ENCODE measurements at places on chromosomes 6 and 20.

DNA sequence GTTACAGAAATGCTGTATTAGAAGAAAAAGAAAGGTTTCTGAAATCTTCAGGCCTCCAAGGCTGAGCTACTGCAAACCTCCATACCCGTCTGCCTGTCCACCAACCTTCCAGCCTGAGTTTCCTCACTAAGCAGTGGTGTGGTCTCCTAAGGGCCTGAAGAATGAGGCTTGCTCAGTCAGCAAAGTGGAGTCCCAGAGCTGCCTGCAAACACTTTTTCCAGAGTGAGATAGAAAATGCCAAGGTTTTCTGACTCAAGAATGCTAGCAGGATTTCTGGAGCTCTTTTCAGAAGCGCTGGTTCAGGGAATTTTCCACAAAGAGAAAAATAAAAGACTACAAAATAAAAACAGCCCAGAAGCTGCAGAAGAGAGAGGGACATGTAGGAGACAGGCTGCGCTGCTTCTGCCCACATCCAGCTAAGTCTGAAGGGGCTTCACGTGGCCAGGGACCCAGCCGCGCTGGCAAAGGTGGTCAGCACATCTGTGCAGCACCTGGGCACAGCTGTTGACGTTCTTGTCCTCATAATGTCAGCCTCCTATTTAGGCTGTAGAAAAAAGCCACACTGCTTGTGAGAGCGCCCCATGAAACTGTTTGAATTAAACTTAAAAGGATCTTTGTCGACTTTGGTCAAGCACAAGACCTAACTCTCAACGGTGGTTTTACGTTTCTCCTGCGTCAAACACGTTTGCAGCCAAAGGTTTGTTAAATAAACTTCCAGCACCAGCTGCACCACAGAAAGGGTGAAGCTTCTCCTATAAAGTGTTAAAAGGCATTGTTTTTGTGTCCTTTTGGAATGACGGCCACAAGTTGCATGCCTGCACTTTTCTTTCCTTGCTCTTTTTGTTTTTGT lies 209.0 kb downstream of the THBS2 start:
- DNase-seq: no peak

DNA sequence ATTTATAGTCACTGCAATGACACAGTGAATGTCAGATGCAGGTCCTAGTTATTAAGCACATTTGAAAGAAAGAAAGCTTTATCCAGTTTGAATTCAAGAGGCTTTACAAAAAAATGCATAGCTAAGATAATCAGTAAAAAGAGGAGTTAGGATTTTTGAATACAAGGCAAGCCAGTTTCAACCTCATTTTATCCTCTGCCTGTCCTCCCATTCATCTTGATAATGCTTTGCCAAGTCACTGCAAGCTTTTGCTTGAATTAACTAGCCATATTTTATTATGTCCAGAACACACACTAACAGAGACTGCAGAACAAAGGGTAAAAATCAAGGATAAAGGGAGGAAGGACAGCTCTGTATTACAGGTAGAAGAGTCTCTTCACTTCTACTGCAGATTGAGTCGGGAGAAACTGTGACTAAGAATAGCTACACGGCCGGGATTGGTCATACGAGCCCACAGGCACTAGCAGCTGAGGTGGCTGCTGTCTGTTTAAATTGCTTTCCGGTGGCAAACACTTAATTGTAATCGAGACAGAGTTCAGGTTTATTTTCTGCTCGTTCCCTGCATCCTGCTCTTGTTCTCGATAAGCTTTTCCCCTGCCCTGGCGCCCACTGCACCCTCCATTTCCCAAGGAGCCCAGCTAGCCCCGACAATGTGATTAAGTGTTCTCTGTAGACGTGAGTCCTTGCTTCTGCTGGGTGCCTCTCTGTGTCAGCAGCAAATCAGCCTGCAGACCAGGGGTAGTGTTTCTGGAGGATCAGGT lies 30.5 kb upstream of the AKAP12 start:
- no peak for DNase-seq

- DNase-seq: no peak
These were observed 233.3 kb downstream of the TINAG start for GRCh38 chr6:54541541-54541940.

DNA sequence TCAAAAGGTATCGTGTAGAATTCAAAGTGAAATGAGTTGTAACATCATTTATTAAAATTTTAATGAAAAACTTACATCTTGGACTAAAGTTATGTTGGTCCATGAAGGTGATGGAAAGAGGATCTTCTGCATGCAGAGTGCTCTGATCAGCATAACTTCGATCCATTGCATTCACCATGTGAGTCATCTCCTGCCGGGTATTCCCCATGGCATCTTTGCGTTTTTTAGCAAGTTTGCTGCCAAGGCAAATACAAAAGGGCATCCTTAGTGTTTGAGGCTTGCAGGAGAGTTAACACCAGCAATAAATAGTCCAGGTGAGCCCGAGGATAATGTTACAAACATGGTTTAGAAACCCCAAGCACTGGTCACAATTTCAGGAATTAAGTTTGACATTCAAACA lies 104.2 kb upstream of the THEMIS start:
- DNase-seq: no peak

- no peak for DNase-seq
These were observed 233.9 kb downstream of the PRL start for GRCh38 chr6:22062807-22063408.

- no peak for DNase-seq
These were observed 598.9 kb downstream of the RFPL4B start for GRCh38 chr6:112946051-112946450.

DNA sequence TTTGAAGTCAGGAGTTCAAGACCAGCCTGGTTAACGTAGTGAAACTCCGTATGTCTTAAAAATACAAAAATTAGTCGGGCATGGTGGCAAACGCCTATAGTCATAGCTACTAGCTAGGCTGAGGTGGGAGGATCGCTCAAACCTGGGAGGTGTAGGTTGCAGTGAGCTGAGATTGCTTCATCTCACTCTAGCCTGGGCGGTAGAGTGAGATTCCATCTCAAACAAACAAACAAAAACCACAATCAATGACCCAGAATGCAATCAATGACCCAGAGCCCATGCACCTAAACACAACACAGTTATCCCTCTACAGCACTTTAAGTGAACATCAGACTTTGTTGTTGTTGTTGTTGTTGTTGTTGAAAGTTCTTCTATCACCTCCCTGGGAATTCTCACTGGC lies 77.9 kb downstream of the MYB start:
- DNase-seq: no peak

- no peak for DNase-seq
These were observed 988.7 kb downstream of the KIF16B start for GRCh38 chr20:15584507-15584906.

DNA sequence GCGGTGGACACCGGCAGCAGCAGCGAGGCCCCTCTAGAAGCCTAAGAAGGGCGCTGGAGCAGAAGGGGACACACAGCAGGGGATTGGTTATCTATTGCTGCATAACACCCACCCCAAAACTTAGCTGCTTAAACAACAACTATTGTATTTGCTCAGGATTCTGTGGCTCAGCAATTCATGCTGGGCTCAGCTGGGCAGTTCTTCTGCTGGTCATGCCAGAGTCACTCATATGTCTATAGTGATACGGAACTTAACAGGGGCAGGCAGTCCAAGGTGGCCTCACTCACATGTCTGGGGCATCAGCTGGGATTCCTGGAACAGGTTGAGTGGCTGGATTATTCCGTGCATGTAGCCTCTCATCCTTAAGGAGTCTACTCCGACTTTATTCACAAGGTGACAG lies 17.6 kb upstream of the PPP1R16B start:
- no peak for DNase-seq

DNA sequence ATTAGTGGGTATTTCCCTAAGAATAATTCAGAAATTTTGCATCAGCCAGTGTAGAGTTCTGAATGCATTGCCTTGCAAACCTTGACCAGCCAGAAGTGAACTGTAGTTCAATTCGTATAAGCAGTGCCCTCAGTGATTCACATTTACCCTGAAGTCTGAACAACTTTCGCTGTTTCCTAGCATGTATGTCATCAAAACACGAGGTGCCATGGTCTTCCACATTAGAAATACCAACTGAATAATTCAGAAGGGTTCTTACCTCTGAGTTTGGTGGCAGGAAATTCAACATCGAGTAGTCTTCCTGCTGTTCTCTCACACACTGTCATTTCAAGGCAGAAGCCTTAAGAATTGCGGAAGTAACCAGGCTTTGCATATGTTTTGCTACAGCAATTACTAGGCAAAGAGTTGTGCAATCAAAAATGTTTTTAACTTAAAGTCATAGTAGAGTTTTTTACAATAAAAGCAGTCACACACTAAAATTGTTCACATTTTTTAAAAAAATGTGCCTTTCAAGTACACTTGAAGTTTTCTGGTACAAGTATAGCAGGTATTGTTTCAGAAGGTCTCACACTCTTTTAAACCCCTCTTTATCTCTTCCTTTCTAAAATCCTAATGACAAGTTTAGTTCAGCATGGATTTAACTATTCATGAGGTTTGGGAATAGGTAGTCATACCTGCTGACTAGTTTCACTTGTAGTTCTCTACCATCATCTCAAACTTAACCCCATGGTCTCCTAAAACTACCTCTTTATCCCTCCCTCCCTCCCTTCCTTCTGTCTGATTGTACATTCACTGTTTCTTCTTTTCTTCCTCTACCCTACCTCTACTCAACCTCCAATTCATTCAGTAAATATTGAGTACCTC lies 118.3 kb downstream of the STXBP5 start:
- DNase-seq: peak; percentile 34

GRCh38 chr6:37392821-37393220 lies 39.0 kb downstream of the RNF8 start:
- DNase-seq: no peak

GRCh38 chr6:119116712-119117281 lies 38.3 kb upstream of the FAM184A start:
- no peak for DNase-seq

DNA sequence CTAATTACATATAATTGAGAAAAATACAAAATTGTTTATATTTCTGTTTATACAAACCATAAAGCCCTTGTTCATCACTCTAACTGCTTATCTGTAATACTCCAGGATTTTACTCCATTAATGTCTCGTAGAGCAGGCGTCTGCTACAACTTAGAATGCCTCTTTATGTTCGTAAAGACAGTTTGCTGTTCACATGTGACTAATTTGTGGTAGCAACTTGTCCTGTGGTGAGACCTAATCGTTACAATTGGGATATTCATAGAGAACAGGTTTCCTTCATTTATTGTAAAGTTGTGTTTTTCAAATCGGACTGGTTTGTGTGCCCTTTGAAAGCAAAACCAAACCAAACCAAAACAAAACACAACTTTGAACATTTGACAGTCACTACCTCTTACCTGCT lies 149.7 kb downstream of the ASCC3 start:
- no peak for DNase-seq

- DNase-seq: no peak
These were observed 136.7 kb upstream of the CARMIL1 start for GRCh38 chr6:25142506-25142905.

GRCh38 chr6:44341095-44341890 lies 1.2 kb upstream of the SPATS1 start:
- DNase-seq: no peak

- peak; percentile 96 for DNase-seq
These were observed at the start of gene FLOT1 for GRCh38 chr6:30742316-30743098. Gene FLOT1, minus strand, starts transcription at chr6:30742687. Its CDS starts 498 bp downstream, at chr6:30742189.

- DNase-seq: no peak
These were observed 209.7 kb downstream of the TMEM200A start for GRCh38 chr6:130575557-130575956.

DNA sequence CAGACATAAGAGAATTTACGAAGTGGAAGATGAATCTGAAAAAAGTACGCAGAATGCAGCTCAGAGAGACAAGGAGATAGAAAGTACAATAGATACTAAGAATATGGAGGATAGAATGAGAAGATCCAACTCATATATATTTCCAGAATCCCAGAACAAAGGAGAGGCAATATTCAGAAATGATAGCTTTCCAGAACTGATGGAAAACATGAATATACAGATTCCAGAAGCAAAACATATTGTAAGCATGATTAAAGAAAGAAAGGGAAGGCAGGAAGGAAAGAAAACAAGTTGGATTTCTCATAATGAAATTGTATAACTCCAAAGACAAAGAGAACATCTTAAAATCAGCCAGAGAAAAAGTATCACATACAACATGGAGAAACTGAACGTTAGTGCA lies 22.9 kb downstream of the GFRA4 start:
- DNase-seq: no peak

GRCh38 chr6:144718431-144718830 lies 433.3 kb downstream of the UTRN start:
- no peak for DNase-seq

DNA sequence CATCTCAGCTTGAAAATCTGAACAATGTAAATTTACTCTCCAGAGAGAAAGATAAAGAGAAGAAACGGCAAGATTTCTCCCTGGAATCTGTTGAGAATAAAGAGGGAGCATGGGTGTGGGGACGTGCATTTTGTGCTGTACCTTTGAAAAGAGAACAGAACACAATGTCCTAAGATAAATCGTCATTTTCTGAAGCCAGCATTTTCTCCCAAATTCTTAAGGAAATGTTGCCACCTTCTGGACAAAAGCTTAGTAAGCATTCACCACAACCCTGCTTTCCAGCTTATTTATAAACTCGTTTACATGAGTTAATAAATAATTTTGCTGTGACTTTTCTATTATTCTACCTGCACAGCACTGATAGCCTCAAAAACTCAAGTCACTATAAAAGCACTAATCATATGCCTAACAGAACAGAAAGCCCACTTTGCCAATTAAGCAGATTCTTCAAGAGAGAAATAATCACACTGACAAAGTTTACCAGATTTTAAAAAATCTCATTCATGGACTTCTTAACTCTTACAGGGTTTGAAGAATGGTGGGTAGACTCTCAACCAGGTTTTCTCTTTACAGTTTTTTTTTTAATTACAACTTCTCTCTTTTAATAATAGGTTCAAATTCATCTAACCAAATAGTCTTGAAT lies 155.8 kb downstream of the MBOAT1 start:
- DNase-seq: peak; percentile 40

DNA sequence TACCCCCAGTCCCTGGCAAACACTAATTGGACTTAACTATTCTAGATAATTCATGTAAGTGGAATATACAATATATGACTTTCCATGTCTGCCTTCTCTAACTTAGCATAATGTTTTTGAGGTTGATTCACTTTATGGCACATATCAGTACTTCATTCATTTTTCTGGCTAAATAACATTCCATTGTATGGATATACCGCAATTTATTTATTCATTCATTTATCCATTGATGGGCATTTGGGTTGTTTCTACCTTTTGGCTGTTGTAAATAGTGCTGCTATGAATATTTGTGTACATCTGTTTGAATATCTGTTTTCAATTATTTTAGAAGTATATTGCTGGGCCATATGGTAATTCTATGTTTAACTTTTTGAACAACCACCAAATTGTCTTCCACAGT lies 616.3 kb downstream of the UTRN start:
- no peak for DNase-seq

GRCh38 chr20:31710423-31711108 lies 12.1 kb downstream of the BCL2L1 start:
- DNase-seq: no peak

DNA sequence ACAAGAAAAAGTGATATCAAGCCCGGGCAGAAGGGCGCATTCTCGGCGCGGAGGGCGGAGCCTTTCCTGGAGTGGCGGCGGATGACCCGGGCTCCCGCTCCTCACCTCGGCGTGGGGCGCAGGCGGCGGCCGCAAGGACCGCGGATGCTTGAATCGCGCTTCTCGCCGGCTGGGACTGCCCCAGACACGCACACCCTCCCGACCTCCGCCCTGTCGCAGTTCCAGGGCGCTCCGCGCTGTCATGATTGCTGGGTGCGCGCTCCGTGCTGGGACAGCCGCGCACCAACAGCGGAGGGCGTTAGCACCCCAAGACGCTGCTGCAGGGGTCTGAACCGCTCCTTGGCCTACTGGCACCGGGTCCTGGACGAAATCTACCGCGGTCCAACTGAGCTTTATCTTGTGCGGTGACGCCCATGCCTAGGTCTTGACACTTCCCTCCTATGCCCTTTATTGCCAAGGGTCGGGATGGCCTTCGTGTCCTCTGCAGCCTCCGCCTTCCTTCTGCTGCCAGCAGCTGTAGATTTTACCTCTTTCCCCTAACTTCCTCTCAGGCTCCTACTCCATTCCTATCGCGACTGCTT lies 43.3 kb downstream of the IRAK1BP1 start:
- peak; percentile 7 for DNase-seq

All from muscle of back (tissue), 13 donors.